Esophagus mucosa (tissue), 1 donor: ENCODE measurements at places on chromosomes 5 and 9.

- ATAC-seq = no peak
These were observed 132.7 kb downstream of the PAPPA start for GRCh38 chr9:116286297-116286696.

- peak; percentile 10 for ATAC-seq
These were observed 43.9 kb upstream of the CEP72 start for GRCh38 chr5:568061-568781.

- ATAC-seq = no peak
These were observed 284.5 kb downstream of the SPATA31D1 start for GRCh38 chr9:82273121-82273520.

DNA sequence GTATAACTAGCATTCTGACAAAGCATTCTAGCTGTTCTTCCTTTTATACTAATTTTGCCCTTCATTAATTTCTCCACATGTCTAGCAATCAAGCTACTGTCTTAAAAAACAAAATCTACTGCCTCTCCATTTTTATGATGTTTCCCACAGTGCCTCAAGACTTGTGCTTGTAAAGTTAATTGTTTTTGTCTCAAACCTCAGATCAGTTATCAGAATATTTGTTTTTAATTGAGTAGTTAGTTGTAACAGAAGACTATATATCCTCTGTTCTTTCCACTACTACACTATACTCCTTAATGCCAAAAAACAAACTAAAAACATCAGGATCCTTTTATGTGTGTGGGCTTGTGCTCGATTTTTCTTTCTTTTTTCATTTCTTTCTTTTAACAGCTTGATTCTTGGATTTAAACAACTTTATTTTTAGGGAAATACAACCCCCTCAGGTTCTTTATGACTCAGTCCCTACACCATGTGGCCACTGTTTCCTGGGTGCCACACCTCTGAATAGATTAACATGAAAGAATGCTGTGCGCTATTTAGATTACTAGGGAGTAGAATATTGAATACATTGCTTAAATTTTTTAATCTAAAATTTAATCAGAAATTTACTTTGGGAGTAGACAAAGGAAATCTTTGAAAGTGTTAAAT is 1.2 kb downstream of the ASPN start:
- ATAC-seq = peak; percentile 85

- ATAC-seq = no peak
These were observed 103.8 kb downstream of the DMXL1 start for GRCh38 chr5:119174578-119175163.

DNA sequence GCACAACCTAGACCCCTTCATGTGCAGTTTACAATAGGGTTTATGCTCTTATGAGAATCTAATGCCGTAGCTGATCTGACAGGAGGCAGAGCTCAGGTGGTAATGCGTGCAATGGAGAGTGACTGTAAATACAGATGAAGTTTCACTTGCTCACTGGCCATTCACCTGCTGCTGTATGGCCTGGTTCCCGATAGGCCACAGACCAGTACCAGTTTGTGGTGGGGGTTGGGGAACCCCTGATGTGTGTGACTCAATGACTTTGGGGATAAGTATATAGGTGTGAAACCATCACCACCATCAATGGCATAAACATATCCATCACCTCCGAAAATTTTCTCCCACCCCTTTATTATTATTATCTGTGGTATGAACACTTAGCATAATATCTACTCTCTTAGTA is 42.1 kb downstream of the TLR4 start:
- ATAC-seq = no peak

GRCh38 chr5:6760686-6761085 is 47.5 kb downstream of the TENT4A start:
- ATAC-seq = no peak

DNA sequence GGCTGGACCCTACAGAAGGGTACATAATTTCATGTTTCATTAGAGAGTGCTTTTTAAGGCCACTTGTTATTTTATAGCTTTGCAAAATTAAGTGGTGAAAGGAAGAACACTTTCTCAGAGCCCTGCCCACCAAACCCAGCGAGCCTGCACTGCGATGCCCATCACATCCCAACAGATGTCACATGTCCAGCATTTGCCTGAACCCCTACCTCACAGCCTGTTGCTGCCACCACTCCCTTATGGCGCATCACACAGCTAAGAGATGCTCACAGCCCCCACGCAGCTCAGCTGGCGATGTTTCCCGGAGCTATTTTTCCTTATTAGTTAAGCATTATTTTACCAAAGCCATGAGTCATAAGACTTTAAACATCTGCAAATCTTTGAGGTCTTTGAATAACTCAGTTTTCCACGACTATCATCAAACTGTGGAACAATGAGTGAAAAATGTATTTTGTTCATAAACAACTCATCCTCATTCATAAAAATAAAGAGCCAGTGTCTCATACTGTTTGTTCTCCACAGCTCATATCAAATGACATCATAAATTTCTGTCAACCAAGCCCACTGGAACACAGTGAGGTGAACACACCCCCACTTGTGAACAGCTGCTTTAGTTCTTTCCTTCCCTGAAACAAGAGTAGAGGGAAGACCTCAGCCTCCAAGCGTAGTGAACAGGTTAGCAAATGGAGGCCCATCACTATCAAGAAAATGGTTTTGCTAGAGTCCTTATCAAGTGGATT is 104.9 kb downstream of the SYK start:
- ATAC-seq = no peak

- ATAC-seq = no peak
These were observed 111.3 kb upstream of the PCA3 start for GRCh38 chr9:76652894-76653293.

GRCh38 chr5:59416026-59416425 is 477.5 kb downstream of the PDE4D start:
- ATAC-seq = no peak

- no peak for ATAC-seq
These were observed 116.9 kb upstream of the CPEB4 start for GRCh38 chr5:173771121-173771724.

- ATAC-seq = no peak
These were observed 110.1 kb upstream of the ABCA1 start for GRCh38 chr9:105038051-105038450.

- ATAC-seq = no peak
These were observed 7.9 kb downstream of the NKD2 start for GRCh38 chr5:1016476-1016875.

DNA sequence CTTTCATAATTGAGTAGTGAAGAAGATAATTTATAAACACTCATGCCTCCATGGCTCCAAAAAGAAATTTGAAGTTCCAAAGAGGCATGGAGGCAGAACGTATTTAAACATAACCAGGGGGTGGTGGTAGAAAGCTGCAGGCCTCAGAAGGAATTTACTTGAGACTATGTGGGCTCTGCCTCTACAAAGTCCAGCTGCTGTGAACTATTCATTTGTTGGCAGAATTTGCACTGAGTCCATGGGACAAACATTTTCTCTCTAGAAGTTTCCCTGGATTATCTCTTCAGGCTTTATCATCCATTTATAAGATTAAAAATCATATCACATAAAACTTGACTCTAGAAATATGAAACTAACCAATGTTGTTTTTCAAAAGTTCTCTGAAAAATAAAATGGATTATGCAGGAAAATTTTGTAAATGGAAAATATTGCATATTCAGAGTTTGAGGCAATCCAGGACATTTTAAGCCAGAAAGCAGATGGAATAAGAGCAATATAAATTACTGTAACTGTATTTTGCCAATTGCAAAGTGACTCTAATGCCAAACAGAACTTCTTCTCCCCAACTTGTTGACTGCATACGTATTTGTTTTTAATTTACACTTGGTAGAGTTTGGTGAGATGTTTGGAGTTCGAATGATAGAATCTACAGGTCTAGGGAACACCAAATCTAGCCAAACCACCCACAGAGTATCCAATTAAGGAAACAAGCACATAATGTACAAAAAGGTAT is 258.2 kb downstream of the ENC1 start:
- ATAC-seq = no peak

DNA sequence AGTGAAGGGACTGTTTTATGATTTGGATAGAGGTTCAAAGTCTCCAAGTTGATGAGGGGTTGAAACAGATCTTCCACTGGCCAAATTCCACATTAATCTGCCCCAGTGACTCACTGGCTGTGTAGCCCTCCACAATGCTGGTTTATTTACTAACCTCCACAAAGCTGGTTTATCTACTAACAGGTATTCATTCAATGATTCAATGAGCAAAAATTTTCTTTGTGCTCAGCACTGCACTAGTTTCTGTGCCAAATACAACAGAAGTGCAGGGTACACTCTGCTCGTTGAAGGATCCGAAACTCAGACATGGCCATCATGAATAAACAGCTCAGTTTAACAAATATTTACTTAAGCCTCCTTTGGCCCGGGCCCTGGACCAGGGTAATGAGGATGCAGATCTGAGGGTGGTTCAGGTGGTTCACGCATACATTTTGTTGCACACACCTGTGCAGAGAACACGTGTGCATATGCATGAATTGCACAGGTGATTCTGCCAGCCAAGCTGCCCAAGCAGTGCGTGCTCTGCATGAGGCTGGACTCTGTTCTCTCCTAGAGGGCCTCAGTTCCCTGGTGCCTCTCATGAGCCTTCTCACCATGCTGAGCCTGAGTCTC is 71.0 kb downstream of the SH3PXD2B start:
- peak; percentile 76 for ATAC-seq

DNA sequence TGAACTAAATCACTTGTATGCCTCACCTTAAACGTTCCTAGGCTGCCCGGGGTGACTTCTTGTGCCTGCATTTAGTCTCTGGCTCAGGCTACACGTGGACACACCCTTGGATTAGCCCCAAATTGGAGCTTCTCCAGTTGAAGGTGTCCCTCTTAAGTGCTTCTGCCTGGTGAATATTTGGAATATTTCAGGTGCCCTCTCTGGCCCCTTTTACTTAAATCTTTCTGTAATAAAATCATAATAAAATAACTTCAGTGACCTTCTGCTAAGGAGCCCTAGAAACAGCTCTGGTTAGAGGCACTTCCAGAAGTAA is 74.3 kb upstream of the KLF9 start:
- no peak for ATAC-seq

DNA sequence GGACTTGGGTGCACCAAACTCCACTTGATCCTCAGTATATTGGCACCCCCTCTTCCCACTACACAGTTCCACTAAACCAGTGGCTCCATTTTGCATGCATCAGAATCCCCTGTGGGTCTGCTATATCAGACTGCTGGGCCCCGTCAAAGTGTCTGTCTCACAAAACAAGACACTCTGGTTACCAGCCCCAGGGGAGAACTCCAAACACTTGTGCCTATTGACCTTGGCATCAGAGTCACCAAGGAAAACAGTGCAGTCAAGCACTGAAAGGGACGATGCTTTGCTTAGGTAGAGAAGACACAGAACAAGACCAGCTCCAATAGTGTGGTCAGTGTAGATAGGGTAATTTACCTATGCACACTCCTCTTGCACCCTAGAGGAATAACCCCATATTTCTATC is 205.8 kb upstream of the RAI14 start:
- no peak for ATAC-seq

- no peak for ATAC-seq
These were observed 23.6 kb downstream of the PRRC2B start for GRCh38 chr9:131417264-131418142.

- no peak for ATAC-seq
These were observed 140.0 kb upstream of the RAD23B start for GRCh38 chr9:107142896-107143603.

DNA sequence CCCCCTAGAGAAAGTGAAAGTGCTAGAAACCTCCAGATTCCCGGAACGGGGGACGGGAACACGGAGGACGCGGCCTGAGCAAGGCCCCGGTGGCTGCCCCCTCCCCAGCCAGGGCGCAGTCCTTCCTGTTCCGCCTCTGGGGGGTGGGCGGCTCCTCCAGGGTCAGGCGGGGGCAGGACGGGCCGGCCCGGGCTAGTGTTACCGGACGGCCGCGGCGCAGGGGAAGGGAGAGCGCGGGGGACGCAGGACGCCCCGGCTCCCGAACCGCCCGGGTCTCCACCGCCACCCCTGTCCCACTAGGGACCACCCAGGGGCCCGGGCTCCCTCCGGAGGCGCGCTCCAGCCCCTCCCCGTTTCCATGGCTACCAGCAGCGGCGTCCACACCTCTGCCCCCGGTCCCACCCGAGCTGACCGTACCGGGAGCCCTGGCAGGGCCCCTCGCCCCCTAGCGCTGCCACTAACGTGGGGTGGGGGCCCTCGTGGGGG is 579 bp downstream of the SLC12A7 start:
- ATAC-seq = peak; percentile 19

- ATAC-seq = no peak
These were observed 52.9 kb upstream of the CD180 start for GRCh38 chr5:67249590-67249895.

GRCh38 chr5:132221781-132222648 is 5.6 kb downstream of the P4HA2 start:
- ATAC-seq = no peak

DNA sequence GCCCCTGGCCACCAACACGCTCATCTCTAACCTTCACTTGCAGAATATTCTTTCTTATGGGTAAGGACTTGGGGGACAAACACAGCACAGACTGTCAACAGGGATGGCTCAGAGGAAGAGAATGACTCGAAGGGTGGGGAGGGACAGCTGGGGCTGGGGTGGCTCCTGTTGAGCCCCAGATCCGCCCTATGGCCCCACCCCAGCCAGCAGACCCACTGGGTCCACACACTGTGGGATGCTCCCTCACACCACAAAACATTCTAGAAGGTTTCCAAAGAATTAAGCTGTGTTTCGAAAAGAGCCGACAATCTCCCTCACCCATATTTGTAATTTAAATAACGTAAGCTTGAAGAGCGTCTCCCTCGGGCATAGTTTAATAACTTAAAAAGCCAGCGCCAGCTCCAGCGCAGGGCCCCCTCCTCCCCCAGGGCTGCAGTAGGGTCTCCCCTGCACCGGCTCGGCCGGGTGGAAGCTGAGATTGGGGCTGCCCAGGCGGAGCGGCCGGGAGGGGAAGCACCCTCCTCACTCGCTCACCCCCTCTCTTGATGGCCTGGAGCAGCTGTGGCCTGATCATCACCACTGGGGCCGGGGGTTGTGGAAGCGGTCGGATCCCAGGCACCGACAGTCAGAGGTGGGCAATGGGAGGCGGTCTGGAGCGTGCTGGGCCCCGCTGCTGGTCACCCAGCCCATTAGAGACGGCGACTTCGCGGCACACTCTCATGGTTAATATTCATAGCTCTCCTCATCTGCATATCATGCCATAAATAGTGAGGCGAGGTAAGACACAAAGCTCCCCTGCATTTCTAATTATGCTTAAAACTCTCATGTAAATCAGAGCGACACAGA is 37.6 kb downstream of the NACC2 start:
- no peak for ATAC-seq

- no peak for ATAC-seq
These were observed 243.2 kb upstream of the IRX4 start for GRCh38 chr5:2125901-2126265.

DNA sequence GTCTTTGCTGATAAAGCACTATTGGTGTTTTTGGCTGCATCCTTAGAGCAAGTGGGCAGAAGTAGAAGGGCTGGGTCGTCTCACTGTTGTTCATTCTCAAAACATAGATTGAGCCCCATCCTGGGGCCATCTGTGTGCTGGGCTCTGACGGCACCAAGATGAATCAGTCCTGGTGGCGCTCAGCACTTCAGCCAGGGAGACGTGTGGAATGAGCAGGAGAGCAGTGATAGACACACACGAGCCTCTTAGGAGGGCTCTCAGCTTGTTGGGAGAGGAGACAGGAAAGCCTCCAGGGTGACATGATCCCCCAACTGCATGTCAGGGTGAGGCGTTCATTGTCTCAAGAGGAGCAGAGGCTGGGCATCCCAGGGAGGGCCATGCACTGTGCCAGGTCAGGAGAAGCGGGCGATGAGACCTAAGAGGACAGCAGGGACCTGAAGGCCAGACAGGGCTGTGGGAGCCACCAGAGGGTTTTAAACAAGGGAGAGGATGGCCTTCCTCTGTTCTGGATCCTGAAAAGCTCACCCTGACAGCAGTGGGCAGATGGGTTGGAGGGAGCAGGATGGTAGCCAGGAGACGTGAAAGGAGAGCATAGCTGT is 115.8 kb downstream of the DAB2IP start:
- no peak for ATAC-seq

- ATAC-seq = no peak
These were observed 19.4 kb upstream of the CARNMT1 start for GRCh38 chr9:75047506-75047905.
